ENCODE measurements at places on chromosomes 3 and 15.

DNA sequence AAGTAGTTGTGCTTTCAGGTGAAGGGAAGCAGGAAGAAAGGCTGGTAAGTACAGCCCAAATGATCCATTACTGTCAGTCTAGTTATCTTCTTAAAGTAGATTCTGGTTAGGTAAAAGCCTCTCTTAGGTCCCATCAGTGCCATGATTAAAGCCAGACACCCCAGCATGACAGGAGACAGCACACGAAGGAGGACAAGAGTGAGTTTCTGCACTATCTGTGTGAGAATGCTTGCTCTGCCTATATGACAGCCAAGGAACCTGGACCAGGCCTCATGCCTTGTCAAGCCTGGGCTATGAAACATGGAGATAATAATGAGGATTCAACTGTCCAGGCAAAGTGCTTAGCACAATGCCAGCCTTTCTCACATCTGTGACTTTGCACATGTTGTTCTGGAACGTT is 13.5 kb upstream of the FILIP1L start:
- no peak for DNase-seq

DNA sequence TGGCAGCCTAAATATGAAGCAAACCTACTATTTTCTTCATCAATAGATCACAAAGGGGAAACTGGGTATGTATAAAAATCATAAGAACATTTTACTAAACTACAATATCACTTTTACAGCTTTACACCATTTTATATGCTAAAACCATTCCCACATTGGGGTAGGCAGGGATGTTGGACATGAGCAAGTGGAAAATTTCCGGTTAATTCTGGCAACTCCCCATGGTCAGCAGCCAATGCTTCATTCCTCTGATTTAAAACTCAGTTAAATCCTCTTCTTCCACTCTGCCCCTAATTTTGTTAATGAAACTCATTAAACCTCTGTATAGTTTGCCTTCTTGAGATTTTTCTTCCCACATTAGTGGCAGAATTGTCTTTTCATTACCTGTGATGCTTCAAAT is 552.5 kb upstream of the NECTIN3 start:
- DNase-seq, result peak; percentile 23

DNA sequence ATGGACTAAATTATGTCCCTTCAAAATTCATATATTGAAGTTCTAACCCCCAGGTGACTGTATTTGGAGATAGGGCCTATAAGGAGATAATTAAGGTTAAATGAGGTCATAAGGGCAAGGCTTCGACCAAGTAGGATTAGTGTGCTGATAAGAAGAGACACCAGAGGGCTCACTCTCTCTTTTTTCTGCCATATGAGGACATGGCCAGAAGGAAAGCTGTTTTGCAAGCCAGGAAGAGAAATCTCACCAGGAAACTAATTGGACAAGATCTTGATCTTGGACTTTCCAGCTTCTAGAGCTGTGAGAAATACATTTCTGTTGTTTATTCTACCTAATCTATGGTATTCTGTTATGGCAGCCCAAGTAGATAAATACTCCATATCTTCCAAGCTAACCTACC is 503.6 kb upstream of the NAALADL2 start:
- peak; percentile 17 for DNase-seq

DNA sequence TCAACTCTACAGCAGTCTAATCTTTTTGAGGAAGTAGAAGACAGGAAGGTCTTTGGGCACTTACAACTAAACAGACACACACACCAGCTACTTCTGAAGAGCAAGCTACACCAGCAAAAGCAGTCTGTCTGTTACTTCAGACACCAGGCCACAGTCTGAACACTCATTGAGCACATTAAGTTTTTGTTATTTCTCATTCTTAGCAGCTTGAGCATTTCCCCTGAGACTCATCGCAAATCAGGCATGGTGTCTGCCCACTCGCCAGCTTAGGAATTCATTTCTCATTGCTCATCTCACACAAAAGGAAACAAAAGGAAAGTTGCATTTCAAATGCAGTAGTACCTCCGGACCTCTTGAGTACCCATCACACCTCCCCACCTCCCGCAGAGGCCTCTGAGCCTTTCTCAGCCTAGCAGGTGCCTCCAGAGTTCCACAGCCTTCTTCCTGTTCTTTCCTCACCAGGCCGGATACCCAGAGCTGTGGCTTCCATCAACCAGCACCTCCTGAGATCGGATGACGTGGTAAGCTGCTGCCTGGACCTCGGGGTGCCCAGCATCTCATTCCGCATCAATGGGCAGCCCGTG is 302.0 kb downstream of the RYR3 start:
- no peak for DNase-seq

GRCh38 chr15:25670025-25670554 is 193.0 kb downstream of the ATP10A start:
- peak; percentile 89 for DNase-seq

DNA sequence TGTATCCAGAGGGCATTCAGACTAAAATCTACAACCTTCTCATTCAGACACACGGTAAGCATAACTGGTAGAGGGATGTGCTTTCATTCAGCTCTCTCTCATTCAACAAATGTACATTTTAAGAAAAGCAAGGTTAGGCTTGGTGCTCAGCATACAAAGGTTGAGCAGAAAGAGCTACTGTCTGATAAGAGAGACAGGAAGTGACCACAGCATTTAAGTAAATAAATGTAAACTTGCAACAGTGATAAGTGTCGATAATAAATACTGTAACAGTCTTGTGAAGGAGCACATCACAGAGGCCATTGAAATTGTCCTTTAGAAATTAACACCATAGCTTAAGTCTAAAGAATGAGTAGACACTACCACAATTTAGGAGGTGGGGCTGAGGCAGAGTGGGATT is 3.4 kb downstream of the CD96 start:
- no peak for DNase-seq

DNA sequence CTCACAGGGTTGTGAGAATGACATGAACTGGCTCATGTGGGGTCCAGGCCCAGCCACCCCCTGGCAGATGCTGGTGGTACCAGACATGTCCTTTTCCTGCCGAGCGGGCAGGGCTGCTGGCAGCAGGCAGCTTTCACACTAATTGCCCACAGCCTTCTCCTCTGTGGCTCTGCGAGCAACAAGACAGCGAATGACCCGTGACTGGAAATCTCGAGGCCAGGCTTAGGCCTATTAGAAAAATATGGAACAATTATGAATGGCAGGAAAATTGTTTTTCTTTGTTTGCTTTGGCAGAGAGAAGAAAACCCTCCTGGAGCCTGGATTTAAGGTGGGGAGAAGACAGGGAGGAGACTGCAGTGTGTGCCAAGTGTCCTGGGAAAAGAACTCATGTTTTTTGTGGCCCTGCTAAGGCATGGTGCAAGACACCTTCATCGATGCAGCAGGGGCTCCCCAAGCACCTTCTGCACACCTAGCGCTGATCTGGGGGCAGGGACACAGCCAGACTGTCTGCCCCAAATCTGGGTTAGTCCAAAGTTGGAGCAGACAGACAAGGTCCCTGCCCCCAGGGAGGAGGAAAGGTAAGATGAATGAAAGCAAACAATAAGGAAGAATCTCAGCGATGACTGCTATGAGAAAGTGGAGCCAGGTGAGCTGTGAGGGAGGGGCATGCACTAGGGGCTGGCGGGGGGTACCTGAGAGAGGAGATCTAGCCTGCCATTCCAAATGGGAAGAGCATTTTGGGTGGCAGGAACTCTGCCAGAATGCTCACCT is 193.8 kb upstream of the TLE3 start:
- peak; percentile 5 for DNase-seq

DNA sequence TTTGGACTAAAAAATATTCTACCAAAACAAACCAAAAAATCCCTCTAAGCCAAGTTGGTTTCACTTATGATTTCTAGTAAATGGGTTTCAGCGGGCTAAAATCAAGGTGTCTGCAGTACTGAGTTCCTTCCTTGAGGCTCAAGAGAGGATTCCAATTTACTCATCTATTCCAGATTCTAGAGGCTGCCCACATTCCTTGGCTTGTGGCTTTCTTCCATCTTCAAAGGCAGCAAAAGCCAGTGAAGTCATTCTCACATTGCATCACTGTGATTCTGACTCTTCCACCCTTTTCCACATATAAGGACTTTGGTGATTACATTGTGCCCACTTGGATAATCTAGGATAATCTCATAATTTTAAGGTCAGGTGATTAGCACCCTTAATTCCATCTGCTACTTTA is 48.1 kb downstream of the DPPA2 start:
- DNase-seq, result no peak

DNA sequence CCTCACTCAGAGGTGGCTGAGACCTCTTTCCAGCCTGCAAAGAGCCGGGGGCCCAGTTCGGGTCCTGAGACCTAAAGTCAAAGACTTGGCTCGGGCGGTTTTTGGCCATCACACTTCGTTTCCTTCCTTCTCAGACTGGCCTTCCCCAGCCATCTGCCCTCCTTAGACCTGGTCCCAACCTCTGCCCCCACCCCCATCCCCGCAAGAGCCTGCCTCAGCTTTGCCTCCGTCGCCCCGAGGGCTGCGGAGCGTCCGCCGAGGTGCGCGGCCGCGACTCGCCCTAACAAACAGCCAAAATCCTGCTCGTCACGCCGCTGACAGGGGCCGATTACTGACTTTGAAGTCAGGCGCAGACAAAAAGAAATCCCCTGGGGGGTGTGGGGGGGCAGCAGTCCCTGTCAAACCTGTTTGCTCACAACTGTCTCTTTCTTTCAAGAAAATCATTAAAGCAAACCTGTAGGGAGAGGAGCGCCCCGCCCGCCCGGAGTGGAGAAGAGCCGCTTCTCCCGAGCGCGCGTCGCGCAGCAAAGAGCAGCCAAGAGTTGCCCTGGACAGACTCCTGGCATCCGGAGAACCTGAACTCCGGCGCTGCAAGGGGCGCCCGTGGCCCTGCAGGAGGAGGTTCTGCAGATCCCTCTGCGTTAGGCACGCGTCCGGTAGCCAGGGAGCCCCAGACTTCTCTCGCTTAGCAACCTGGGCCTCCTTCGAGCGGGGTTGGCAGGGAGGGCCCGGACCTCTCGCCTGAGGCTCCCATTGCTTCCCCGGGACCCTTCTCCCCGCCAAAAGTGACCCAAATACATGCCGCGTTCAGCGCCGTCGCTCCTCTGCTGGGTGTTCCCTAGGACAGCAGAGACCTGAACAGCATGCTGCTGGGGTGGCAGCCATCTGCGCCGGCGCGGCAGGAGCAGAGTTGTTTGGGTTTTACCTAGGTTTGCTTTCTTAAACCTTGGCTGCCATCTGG is 4.5 kb downstream of the SOX14 start:
- no peak for DNase-seq

- peak; percentile 22 for DNase-seq
Observed at GRCh38 chr15:92277776-92278175, 115.9 kb upstream of the ST8SIA2 start.

GRCh38 chr3:120599211-120599610 is 3.1 kb downstream of the NDUFB4 start:
- no peak for DNase-seq

DNA sequence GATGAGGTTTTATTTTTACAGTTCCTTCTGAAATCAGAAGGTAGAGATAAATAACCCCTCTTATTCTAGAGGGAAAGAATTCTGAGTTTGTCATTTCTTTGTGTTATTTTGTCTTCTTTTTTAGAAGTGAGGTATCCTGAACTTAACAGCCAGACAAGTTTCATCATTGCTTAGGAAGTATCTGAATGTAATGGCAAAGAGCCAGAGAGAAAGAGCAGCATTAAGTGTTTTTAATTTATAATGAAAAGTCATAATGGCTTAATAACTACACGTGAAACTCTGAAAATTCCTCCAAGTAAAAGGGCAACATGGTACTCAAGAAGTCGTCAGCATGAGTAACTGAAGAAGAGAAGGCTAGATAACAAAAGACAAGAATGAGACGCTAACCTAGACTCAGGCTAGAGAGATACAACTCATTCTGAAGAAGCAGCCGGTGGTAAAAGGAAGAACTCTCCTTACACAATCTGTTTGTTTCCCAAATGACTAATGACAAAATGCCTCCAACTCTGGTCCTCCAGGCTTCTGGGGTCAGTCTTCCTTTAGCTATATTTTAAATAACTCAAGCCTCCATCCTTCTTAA is 116.2 kb upstream of the NECTIN3 start:
- DNase-seq, result peak; percentile 29

- no peak for DNase-seq
Observed at GRCh38 chr15:48643206-48643605, 2.3 kb downstream of the FBN1 start.

DNA sequence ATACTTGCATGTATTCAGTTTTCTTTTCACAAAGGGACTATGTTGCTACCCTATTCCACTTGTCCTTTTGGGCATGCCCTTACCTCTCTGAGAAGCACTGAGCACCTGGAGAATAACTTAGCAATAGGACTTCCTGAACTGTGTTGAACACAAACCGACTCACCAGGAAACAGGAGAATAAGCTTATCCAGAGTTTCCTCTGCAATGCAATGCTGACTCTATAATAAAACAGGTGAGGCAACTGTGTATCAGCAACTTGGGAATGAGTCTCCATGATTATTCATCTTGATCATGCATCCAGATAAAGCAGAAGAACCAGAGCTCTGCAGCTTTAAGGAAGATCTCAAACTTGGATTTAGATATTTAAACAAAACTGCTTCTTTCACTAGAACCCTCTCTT is 806.5 kb downstream of the IGSF11 start:
- no peak for DNase-seq

- DNase-seq, result peak; percentile 98
Observed at GRCh38 chr3:36992806-36993325, at the start of gene EPM2AIP1. TSS of gene EPM2AIP1 (minus strand) at chr3:36993131. CDS start at chr3:36993077, 54 bp downstream.

DNA sequence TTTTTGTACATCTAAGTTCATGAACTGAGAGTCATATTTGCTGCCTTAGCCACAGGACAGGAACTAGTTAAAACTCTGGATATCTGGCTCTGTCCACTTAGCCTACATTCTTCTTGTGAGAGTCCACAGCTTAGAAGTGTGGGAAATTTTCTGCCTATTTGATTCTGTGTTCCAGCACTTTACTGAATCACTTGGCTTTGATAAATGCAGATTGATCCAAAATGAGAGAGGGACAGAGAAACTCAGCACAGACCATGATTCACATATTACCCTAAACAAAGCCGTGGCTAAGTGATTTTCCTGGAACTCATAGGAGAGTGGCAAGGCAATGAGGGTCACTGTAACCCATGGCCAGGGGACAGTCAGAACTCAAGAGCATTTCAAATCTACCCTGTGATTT is 87.5 kb upstream of the CADPS start:
- DNase-seq, result no peak

GRCh38 chr3:13500133-13500885 is 20.2 kb downstream of the HDAC11 start:
- DNase-seq, result peak; percentile 67

- peak; percentile 22 for DNase-seq
Observed at GRCh38 chr3:114879059-114880031, 267.7 kb downstream of the ZBTB20 start.

DNA sequence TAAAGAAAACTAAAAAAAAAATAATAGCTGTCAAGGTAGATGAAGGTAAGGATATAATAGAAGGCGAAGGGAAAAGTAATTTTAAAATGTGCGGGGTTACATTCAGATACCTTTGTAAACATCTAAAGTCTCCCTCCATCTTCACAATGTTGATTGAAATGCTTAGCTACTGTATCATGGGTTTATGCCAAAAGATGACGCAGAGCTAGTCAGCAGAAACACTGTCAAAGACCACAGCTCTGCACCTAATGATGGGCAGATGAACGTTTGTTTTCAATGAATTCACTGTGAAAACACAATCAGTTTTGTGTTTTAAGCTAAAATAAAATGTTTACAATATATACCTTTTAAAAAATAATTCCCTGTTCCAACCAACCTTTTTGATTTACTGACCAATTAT is 61.2 kb downstream of the RFTN1 start:
- peak; percentile 40 for DNase-seq

GRCh38 chr3:24683633-24684384 is 189.2 kb upstream of the THRB start:
- peak; percentile 60 for DNase-seq

GRCh38 chr15:29139072-29139471 is 130.6 kb downstream of the NSMCE3 start:
- no peak for DNase-seq

Data from AG20443 (cell line).